Transverse colon (tissue), 4 donors: ENCODE measurements at places on chromosomes 3 and 15. TPM values are rescaled to one million over a fixed set of nuclear protein-coding genes. Genes with fewer than 3 reads are reported as not detected.
A peak's percentile ranks its signal among the peaks of the same experiment; 100 is the strongest.

- no peak overlapping the region for H3K4me3 ChIP-seq
- H3K36me3 ChIP-seq = no peaks in the 10 kb centered on the region
- no peaks in the 10 kb centered on the region for H3K27me3 ChIP-seq
- peaks cover 26% of the 10 kb centered on the region for H3K4me1 ChIP-seq
Measured at GRCh38 chr15:62505762-62506161, 340.7 kb upstream of the C2CD4B start.

COL6A6 gene
- not detected for total RNA-seq

SLC28A2 gene
- total RNA-seq = 11.1 TPM

GRCh38 chr3:60178931-60179653 lies 1072.2 kb downstream of the FHIT start:
- no peaks in the 10 kb centered on the region for H3K27me3 ChIP-seq
- no peak overlapping the region for H3K27ac ChIP-seq
- no peaks in the 10 kb centered on the region for H3K36me3 ChIP-seq
- no peak overlapping the region for H3K4me3 ChIP-seq
- H3K4me1 ChIP-seq = no peaks in the 10 kb centered on the region

NR2F2 gene
- 29.5 TPM for total RNA-seq

GRCh38 chr3:113211330-113212149 lies at the start of gene BOC:
TSS of gene BOC (plus strand) at chr3:113211557. CDS start at chr3:113249803, 38,246 bp downstream.
- peaks cover 50% of the 10 kb centered on the region for H3K27me3 ChIP-seq
- no peak for DNase-seq
- H3K36me3 ChIP-seq = no peaks in the 10 kb centered on the region
- peaks cover 10% of the 10 kb centered on the region for H3K4me1 ChIP-seq
- peak within 1 kb of the TSS; percentile 84 for H3K27ac ChIP-seq
- peak within 1 kb of the TSS; percentile 85 for H3K4me3 ChIP-seq

CHST2 gene
- 1.8 TPM for total RNA-seq

DNA sequence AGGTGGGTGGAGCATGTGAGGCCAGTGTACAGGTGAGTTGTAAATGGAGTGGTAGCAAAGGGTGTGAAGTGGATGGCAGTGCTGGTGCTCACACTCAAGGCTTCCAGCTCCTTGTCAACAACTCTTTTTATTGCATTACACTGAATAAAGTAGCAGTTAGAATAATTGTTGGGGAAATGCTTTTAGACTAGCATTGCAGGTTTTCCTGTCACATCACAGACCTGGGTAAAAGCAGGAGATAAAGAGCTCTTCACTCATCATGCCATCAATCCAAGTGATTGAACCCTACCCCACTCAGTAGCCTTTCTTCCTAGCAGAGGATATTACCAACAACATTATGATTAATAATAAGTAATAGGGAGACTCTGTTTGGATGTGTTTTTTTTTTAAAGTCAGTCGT lies 81.6 kb downstream of the CDIN1 start:
- H3K27me3 ChIP-seq = no peaks in the 10 kb centered on the region
- H3K4me1 ChIP-seq = peaks cover 5% of the 10 kb centered on the region
- H3K4me3 ChIP-seq = no peak overlapping the region
- no peak overlapping the region for H3K27ac ChIP-seq
- DNase-seq = no peak
- H3K36me3 ChIP-seq = no peaks in the 10 kb centered on the region

DNA sequence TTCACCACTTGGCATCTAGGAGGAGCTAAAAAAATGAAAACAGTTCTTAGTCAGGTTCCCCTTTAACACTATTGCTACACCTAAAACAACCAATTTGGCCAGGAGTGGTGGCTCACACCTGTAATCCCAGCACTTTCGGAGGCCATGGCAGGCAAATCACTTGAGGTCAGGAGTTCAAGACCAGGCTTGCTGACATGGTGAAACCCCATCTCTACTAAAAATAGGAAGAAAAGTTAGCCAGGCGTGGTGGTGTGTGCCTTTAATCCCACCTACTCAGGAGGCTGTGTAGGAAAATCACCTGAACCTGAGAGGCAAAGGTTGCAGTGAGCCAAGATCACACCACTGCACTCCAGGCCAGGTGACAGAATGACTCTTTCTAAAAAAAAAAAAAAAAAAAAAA lies 124.1 kb downstream of the DGKG start:
- no peak for DNase-seq
- no peaks in the 10 kb centered on the region for H3K36me3 ChIP-seq
- no peaks in the 10 kb centered on the region for H3K4me1 ChIP-seq

GRCh38 chr3:182238126-182238525 lies 526.4 kb downstream of the SOX2 start:
- H3K27ac ChIP-seq = no peak overlapping the region
- no peaks in the 10 kb centered on the region for H3K36me3 ChIP-seq
- no peak overlapping the region for H3K4me3 ChIP-seq

EFHB gene
- not detected for total RNA-seq

C3orf70 gene
- total RNA-seq = 13.9 TPM

- H3K4me3 ChIP-seq = no peak overlapping the region
- peaks cover 63% of the 10 kb centered on the region for H3K4me1 ChIP-seq
- peak overlapping the region; percentile 78 for H3K27ac ChIP-seq
- H3K27me3 ChIP-seq = no peaks in the 10 kb centered on the region
Measured at GRCh38 chr15:60374628-60375081, 23.1 kb downstream of the ANXA2 start.
